ENCODE measurements at places on chromosomes 11 and 22. TPM values are rescaled to one million over a fixed set of nuclear protein-coding genes. Genes with fewer than 3 reads are reported as not detected.

OR51B6 gene
- total RNA-seq, result not detected

- no peak for DNase-seq
- H3K4me3 ChIP-seq, result no peak overlapping the region
- no peak overlapping the region for H3K27ac ChIP-seq
- no peaks in the 10 kb centered on the region for H3K4me1 ChIP-seq
- H3K36me3 ChIP-seq, result no peaks in the 10 kb centered on the region
- no peaks in the 10 kb centered on the region for H3K27me3 ChIP-seq
Observed at GRCh38 chr11:11740073-11740702, 101.6 kb upstream of the USP47 start.

SF3B2 gene
- total RNA-seq, result 212 TPM

GRCh38 chr11:15617126-15617525, 502.4 kb downstream of the INSC start:
- H3K4me1 ChIP-seq, result no peaks in the 10 kb centered on the region
- H3K36me3 ChIP-seq, result no peaks in the 10 kb centered on the region
- H3K4me3 ChIP-seq, result no peak overlapping the region
- no peaks in the 10 kb centered on the region for H3K27me3 ChIP-seq
- no peak for DNase-seq

DNA sequence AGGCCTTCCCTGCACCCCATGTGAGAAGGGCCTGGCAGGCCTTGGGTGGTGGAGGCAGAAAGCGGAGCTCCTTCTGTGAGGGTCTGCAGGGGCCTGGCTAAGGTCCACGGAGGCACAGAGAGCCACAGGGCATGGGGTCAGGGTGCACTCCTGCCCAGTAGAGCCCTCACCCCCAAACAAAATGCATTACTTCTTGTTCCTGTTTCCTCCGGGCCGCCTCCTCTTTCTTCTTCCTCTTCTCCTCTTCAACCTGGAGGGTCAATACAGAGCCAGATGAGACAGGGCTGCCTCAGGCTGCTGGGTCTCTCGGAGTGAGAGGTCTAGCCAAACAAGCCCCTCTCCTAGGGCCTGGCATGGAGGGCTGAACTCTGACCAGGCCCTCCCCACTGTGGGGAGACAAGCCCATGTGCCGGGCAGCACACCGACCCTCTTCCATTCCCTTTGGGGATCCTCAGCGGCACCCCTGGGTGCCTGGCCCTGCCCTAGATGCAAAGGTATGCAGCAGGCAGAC, 10.3 kb upstream of the NAP1L4 start:
- H3K36me3 ChIP-seq, result no peaks in the 10 kb centered on the region
- H3K27ac ChIP-seq, result peak overlapping the region; percentile 88
- no peak for DNase-seq

Data from prostate gland (tissue), 2 donors.